ENCODE measurements at places on chromosomes 16 and 17.

DNA sequence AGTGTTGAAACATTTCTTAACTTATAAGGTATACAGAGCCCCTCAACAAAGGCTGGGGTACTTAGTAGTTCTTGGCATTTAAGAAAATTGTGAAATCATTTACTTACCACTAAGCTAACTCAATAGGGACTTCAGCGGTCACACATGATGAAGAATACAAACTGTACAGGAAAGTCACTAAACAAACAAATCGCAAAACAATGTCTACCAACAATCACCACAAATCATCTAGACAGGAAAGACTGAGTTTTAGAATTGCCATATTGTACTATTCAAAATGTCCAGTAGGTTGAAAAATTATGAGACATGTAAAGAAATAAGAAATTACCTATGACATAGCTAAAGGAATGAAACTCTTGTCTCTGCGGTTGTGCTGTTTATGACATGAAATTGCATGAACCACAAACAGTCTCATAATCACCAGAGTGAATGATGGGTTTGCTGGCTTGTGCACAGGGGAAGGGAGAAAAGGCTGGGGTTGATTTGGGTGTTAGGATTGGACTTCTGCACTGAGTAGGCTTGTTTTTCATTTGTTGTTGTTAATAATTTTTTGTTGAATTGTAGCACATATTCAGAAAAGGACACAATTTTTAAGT, 441.1 kb upstream of the MON1B start:
- no peaks in the 10 kb centered on the region for H3K36me3 ChIP-seq
- H3K4me1 ChIP-seq = no peaks in the 10 kb centered on the region
- H3K27me3 ChIP-seq = no peaks in the 10 kb centered on the region
- H3K4me3 ChIP-seq = no peak overlapping the region

DNA sequence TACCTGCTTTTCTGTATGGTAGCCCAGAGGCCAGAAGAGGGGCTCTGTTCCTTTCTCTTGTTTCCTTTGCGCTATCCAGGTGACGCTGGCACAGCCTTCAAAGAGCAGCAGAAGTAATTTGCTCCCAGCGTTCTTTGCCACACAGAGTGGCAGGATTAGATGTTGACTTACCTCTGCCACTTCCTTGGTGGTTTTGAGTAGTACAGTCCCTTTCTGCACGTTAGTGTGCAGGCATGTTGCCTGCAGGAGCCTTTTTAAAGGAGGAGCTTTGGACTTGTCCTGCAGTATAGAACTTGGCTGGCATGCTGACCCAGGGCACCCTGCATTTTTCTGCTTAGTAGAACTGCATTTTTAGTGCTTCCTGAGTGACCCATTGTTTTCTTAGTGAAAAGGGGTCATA, at the start of gene ABCC11:
ABCC11 (minus strand) TSS at position 229 of the 400 bp plus-strand sequence. CDS start 15,618 bp downstream, outside the sequence.
- no peaks in the 10 kb centered on the region for H3K27me3 ChIP-seq
- peaks cover 3% of the 10 kb centered on the region for H3K4me1 ChIP-seq
- DNase-seq = no peak
- H3K4me3 ChIP-seq = no peak within 1 kb of the TSS

GRCh38 chr16:18048853-18049546, 287.5 kb downstream of the NPIPA8 start:
- no peaks in the 10 kb centered on the region for H3K36me3 ChIP-seq
- H3K4me3 ChIP-seq = no peak overlapping the region
- H3K4me1 ChIP-seq = no peaks in the 10 kb centered on the region
- no peaks in the 10 kb centered on the region for H3K27me3 ChIP-seq
- H3K27ac ChIP-seq = no peak overlapping the region

GRCh38 chr17:69743091-69743490, 328.6 kb downstream of the MAP2K6 start:
- no peaks in the 10 kb centered on the region for H3K27me3 ChIP-seq
- H3K4me1 ChIP-seq = no peaks in the 10 kb centered on the region
- H3K36me3 ChIP-seq = no peaks in the 10 kb centered on the region
- no peak overlapping the region for H3K4me3 ChIP-seq

- H3K27me3 ChIP-seq = no peaks in the 10 kb centered on the region
- H3K4me1 ChIP-seq = no peaks in the 10 kb centered on the region
- DNase-seq = no peak
- no peak overlapping the region for H3K27ac ChIP-seq
- no peaks in the 10 kb centered on the region for H3K36me3 ChIP-seq
These were observed 1.4 kb upstream of the TSPOAP1 start for GRCh38 chr17:58329810-58330537.

GRCh38 chr17:50638966-50639713, 4.5 kb downstream of the ABCC3 start:
- H3K27ac ChIP-seq = peak overlapping the region; percentile 100
- peak; percentile 96 for DNase-seq
- peaks cover 88% of the 10 kb centered on the region for H3K4me1 ChIP-seq

- DNase-seq = no peak
- no peaks in the 10 kb centered on the region for H3K36me3 ChIP-seq
- peaks cover 5% of the 10 kb centered on the region for H3K27me3 ChIP-seq
These were observed 439.0 kb upstream of the ASIC2 start for GRCh38 chr17:33732116-33732515.

- H3K4me3 ChIP-seq = no peak overlapping the region
- H3K36me3 ChIP-seq = no peaks in the 10 kb centered on the region
- peaks cover 29% of the 10 kb centered on the region for H3K27me3 ChIP-seq
- H3K27ac ChIP-seq = no peak overlapping the region
These were observed 231.4 kb upstream of the RPL38 start for GRCh38 chr17:73972056-73972455.

DNA sequence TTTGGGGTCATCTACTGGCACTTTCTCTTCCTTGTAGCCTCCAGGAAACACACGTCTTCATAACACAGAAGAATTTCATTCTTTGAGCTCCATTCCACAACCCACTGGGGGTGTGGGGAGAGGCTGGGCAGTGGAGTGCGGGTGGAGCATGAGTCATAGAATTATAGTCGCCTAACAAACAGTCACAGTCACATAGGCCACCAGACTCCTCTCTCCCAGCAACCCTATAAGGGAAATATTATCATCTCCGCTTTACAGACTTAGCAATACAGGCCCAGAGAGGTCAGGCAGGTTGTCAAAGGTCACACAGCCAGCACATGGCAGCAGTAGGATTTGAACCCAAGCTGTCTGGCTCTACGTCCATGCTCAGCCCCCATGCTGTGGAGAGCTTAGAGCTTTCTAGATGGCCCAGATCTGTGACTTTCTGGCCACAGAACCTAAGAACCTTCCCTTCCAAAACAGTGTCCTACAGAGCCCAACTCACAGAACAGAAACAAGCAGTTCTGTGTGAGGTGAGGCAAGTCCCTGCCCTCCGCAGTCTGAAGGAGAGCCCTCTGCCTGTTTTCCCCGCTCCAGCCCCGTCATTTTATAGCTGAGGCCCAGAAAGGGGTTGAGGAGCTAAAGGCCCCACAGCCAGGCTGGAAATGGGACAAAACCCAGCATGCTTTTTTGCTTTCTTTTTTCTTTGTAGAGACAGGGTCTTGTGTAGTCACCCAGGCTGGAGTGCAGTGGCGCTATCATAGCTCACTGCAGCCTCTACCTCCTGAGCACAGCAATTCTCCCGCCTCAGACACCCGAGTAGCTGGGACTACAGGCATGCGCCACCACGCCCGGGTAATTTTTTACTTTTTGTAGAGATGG, 10.7 kb upstream of the LITAF start:
- no peaks in the 10 kb centered on the region for H3K27me3 ChIP-seq
- peak overlapping the region; percentile 7 for H3K27ac ChIP-seq
- H3K4me3 ChIP-seq = no peak overlapping the region
